ENCODE measurements at places on chromosomes 7 and 10.

DNA sequence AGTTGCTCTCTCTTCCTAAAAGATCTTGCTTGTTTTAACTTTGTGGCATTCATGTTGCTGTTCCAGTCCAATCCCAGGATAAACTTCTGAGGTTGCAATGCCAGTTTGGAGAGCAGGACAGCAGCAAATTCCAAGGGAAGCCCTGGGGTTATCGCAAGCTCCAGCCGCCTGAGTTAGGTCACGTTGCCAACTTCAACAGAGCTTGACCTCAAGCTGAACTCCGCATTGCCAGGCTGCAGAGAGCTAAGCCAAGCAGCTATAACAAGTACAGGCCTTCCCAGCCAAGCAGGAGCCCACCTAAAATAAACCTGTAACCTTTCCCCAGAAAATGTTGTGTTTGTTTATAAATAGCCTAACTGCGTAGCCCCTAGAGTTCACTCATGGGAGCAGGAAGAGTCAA lies 138.9 kb upstream of the LYZL1 start:
- no peak for DNase-seq

DNA sequence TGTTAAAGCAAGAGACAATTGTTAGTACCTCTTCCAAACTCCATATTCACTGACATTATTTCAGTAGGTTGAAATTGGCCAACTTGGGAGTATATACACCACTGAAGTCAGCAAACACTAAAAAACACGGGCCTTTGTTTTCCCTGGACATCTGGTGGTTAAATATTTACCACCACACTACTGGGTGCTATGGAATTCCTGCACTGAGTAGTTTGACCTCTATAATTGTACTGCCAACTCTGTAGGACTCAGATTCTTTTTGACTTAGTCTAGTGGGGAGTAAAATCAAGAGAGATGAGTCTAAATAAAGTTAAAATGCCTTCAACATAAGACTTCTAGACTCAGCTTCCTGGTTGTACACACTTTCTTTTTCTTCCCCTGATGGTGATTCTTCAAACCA lies 41.3 kb upstream of the TES start:
- DNase-seq: peak; percentile 46

- DNase-seq: no peak
Measured at GRCh38 chr10:93475871-93476270, 6.3 kb downstream of the MYOF start.

- peak; percentile 43 for DNase-seq
Measured at GRCh38 chr7:95527033-95527775, 41.5 kb downstream of the ASB4 start.

DNA sequence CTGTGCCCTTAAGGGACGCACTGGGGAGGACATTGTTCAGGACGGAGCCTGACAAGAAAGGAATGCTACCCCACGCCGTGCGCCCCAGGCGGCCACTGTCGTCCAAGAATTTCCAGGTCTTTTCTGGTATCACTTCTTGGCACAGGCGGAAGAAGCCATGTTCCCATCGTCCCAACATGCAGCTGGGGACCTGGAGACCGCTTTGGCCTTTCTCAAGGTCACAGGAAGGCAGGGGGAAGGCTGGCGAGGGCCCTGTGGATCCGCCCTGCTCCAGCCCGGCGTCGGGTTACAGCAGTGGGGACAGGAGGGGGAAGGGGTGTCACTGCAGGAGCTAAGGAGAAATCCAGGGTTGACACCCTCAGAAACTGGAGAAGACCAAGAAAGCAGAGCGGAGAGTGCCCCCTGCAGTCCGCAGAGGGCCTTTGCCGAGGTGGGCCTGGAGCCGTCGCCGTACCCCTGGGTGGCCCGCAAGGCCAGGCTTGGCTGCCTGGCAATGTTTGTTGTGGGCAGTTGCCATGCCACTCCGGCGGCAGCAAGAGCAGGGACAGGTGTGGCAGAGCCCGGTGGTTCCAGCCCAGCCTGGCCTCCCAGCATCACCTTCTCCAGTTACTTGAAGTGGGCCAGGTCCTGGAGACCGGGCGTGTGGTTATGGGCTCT lies 104.1 kb downstream of the LHPP start:
- DNase-seq: no peak

DNA sequence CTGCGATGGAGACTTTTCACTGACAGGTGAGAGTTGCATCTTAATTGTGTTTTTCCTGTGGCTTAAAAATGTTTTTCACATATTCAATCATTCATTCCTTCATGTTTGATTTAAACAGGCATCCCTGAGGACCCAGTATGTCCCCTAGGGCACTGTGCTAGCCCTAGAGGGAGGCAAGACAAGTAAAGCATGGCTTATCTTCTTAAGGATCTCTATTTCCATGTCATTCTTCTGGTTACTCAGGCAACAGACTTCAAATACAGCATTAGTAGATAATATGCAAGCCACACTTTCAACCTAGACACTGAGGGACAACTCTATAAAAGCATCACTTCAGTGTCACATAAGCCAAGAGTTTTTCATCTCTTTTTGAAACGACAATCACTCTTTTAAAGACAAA lies 29.2 kb downstream of the CDK1 start:
- DNase-seq: no peak

GRCh38 chr10:123109466-123109865 lies 26.3 kb upstream of the HMX3 start:
- no peak for DNase-seq

GRCh38 chr7:69177941-69178494 lies 420.3 kb upstream of the AUTS2 start:
- DNase-seq: no peak

- DNase-seq: no peak
Measured at GRCh38 chr10:118277871-118278270, 64.3 kb downstream of the FAM204A start.

DNA sequence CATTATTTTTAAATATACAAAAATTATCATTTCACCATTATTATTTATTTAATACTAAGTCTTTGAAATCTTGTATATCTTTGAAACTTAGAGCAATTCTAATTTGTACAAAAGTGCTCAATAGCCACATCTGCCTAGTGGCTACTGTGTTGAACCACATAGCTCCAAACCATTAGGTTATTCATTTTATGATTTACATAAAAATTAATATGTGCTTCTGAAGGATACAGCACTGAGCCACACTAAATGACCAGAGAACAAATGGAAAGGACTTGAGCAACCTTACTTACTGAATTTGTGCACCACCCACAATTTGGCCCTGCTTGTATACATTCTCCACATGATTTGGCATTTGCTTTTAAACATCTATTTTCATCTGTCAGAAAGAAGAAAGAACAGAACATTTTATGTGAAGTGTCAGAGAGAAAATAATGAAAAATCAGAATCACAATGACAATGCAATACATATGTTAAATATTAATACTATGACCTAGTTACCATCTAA lies 25.8 kb downstream of the ITGB1 start:
- DNase-seq: no peak

GRCh38 chr10:123993534-123994416 lies 99.6 kb downstream of the CHST15 start:
- DNase-seq: no peak

- peak; percentile 10 for DNase-seq
Measured at GRCh38 chr10:126598009-126598408, 72.5 kb downstream of the C10orf90 start.

- DNase-seq: no peak
Measured at GRCh38 chr7:120412139-120413050, 139.4 kb downstream of the KCND2 start.

GRCh38 chr7:2017481-2017891 lies 215.3 kb downstream of the MAD1L1 start:
- DNase-seq: no peak

DNA sequence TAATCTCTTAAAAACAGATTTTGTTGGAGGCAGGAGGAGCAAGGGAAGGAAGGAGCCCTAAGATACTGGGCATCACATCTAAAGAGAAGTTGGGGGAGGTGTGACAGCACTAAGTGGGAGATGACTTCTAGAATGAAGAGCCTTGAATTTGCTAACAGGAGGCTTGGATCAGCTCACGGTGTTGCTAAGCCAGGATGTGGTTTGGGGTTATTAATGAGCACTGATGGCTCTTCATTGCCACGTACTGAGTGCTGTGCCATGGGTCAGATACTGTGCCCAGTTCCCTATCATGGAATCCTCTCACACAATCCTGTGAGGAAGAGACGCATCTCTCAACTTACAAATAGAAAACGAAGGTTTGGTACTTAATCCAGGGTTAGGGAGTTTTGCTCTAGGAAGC lies 78.5 kb downstream of the C7orf25 start:
- no peak for DNase-seq

GRCh38 chr7:85602196-85602595 lies 415.3 kb upstream of the SEMA3D start:
- DNase-seq: peak; percentile 11

DNA sequence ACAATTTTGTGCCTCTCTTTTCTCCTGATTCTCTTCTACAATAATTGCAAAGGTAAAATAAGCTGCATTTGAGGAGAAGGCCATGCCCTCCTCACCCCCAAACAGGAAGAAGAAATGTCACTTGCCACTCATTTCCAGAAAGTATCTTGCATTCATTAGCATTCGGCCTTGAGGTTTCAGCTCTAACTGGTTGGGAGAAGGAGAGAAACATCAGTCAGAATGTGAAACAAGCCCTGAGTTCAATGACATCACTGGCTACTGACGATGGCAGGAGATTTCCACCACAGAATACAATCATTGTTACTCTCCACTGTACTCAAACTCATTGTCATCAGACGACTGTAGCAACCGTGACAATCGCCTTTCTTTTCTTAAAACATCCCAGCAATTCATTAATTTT lies 72.8 kb downstream of the PRKCQ start:
- DNase-seq: no peak

- DNase-seq: no peak
Measured at GRCh38 chr10:107520348-107520747, 355.8 kb upstream of the SORCS1 start.

GRCh38 chr10:43491855-43492254 lies 54.9 kb downstream of the ZNF487 start:
- DNase-seq: no peak

- no peak for DNase-seq
Measured at GRCh38 chr10:98910546-98910945, 325.1 kb downstream of the HPSE2 start.

DNA sequence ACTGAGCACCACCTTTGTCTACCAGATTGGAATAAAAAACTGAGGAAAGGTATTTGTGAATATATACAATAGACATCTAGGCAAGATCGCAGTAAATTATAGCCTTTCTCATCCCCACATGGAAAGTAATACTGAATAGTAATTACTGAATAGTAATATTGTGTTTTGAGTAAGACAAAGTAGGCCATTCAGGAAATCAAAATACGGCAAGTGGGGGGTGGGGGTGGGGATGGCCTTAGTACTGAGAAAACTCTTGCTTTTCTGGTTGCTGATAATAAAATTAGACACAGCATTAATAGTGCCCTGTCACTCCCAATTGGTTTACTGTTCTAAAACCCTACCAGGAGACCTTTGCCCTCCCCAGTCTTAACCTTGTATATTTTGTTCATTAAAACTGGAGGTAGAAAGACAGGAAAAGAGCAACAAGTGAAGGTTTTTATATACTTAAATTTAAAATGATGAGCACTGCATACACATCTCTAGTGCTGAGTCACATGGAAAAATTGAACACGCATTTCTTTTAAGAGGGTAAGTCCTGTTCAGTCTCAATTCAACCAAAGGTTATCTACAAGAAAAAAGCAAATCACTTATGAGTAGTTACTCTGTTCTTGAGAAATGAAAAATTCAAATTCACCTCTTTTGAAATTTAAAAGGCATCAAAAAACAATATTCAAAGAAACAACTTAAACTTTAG lies 65.6 kb downstream of the IGF2BP3 start:
- DNase-seq: no peak

- DNase-seq: no peak
Measured at GRCh38 chr10:716821-717220, 27.4 kb upstream of the DIP2C start.

- DNase-seq: peak; percentile 33
Measured at GRCh38 chr10:34889004-34889869, 74.1 kb upstream of the PARD3 start.

DNA sequence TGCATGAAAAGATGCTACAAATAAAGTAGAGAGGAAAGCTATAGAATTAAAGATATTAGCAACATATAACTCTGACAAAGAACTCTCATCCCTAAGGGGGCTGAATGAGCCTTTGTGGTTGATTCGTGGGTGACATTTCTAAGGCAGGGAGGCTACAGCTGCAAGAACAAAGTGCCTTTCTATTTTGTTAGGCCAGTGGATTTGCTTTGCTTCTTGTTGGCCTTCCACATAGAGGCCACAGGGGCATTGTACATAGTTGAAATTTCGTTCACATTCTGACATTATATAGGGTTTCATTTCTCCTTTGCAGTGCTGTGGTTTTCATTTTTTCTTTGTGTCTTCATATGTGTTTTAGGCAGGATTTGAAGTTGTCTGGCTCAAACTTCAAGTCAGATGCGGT lies 819.2 kb upstream of the C7orf33 start:
- no peak for DNase-seq

Data from fibroblast of gingiva (primary cell).